ENCODE measurements at places on chromosomes 4 and X.

DNA sequence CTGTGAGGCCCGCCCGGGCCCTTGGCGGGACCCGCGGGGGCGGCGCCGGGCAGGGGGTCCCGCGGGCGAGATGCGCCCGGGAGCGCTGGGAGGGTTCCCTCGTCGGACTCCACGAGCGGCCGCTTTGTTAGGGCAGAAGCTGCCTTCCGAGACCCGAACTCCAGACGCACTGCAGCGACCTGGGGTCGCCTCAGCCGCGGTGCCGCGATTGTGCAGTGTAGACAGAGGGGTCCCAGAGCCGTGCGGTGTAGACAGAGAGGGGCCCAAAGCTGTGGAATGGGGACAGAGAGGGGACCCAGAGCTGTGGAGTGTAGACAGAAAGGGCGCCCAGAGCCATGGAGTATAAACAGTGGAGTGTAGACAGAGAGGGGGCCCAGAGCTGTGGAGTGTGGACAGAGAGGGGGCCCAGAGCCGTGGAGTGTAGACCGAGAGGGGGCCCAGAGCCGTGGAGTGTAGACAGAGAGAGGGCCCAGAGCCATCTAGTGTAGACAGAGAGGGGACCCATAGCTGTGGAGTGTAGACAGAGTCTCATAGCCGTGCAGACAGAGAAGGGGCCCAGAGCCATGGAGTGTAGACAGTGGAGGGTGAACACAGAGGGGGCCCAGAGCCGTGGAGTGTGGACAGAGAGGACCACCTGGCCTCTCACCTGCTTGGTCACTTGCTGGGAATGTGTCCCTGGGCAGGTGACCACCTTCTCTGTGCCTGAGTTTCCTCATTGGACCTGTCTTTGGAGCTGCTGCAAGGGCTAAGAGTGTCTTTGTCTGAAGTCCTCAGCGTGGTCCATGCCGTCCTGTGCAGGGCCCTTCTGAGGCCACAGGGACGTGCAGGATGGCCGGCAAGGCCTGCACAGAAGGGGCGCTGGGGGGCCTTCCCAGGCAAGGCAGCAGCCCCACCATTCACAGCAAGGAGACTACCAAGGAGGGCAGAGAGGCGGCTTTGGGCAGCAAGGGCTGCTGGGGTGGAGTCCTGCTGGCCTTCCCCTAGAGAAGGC, 875 bp downstream of the RGS12 start:
- DNase-seq: peak; percentile 34

DNA sequence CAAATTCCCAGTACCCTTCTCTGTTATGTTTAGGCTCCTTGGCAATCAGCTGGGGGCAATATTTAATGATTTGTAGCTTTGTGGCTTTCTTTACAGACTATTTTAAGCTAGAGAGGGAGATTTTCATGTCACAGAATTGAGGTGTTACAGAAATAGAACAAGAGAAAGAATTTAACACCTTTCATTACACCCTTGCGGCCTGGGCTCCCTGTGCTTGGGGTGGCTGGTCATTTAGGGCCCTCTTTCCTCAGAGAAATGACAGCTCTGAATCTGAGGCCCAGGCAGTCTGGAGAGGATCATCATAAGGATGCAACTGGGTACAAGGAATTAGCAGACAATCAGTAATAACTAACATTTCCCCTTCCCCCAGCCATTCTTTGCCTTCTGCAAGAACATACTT, 104.5 kb upstream of the INTU start:
- DNase-seq: no peak

- DNase-seq: no peak
Observed at GRCh38 chr4:88892646-88893045, 164.3 kb downstream of the FAM13A start.

- no peak for DNase-seq
Observed at GRCh38 chr4:30770812-30771211, 50.6 kb downstream of the PCDH7 start.

DNA sequence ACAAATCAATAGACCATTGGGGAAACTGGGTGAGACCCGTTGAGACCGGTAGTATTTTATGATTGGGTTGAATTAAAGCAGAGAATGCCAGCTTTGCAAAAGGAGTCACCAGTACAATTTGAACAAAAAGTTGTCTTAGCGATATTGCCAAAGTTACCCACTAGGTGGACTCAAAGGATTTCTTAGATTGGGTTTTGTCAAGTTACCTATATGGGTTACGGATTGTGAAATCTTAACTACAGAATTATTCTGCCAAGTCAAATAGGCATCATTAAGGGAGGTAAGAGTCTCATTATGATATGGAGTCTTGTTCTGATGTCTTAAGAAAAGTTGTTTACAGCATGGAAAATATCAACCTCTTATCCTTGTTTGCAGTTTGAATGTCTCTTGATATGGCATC, 15.0 kb upstream of the CT47A1 start:
- DNase-seq: no peak

DNA sequence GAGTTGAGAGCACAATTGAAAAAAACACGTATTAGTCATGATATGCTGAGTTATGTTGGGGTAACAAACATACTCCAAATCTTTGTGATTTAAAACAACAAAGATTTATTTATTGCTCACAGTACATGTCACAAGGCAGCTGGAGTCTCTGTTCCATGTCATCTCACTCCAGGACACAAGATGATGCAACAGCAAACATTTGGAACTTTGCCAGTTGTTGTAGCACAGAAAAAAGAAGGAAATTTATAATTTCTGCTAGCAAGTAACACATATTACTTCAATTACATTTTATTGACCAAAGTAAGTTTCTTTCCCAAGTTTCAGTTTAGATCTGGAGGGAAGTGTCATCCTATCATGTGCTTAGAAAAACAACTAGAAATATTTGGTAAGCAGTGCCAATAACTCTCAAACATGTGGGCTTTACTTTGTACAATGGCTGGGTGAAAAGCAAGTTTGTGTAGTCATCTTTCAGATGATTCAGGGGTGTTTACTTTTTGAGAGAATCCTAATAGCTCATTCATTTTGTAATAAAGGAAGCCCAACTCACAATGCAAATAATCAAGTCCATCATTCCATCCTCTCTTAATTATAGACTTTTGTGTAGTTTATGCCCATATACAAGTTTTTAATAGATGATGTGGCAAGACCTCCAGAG, 452.3 kb downstream of the ZIC3 start:
- no peak for DNase-seq

- no peak for DNase-seq
Observed at GRCh38 chr4:112093636-112094202, 51.5 kb upstream of the FAM241A start.

- no peak for DNase-seq
Observed at GRCh38 chrX:50770702-50771101, 43.3 kb downstream of the SHROOM4 start.

DNA sequence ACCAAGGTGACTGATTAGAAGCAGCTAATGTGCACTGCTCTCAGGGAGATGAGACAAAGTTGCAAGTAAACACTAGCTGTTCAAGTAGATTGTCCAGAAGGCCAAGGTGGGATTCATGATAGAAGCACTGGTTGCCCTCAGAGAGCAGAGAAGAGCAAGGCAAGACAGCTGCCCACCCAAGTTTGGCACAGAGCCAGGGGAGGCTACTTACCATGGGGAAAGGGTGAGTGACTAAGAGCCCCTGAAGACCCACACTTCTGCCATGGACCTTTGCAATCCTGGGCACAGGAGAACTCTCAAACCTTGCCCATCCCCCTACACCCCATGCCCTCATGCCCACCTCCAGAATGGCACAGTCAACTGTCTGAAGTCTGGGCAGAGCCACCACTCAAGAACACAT, 68.3 kb downstream of the SPIN4 start:
- DNase-seq: no peak

DNA sequence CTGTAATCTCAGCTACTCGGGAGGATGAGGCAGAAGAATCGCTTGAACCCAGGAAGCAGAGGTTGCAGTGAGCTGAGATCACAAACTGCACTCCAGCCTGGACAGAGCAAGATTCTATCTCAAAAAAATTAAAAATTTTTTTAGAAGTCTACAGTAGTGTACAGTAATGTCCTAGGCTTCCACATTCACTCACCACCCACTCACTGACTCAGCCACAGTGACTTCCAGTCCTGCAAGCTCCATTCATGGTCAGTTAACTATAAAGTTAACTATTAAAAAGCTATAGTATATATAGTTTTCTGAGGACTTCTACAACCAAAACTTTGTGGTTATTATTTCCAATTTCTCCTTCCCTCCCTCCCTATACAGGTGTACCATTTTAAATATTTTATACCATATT, 34.7 kb upstream of the NEUROG2 start:
- DNase-seq: no peak

GRCh38 chrX:86910602-86911311, 606.8 kb upstream of the KLHL4 start:
- no peak for DNase-seq

DNA sequence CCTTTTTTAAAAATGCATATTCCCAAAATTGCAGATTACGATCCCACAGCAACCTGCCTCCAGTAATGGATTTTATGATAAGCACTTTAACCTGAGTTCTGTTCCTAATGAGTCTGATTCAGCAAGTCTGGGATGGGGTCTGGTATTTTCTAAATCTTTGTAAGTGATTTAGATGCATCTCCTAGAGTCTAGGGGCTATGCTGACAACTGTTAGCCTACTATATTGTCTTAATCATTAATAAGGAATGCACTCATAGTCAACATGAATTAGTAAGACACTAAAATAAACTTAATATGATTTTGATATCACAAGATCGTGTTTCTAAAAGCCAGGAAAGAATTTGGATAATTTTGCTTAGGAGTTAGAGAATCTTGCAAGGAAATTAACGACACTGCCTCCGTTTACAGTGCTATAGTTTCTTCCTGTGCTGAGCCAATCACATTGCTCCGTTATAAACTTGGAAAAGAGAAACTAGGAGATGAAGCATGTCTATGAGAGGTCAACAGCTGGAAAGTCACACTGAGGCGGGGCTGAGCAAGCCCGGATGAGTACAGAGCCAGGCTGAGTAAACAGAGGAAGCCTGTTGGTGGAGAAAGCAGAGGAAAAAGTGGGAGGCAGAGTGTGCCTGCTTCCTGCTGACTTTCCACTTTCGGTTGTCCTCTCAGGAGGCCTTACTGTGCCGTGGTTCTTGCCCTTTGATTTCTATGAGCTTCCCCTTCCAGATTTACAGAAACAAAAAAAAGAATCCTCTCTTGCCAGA, 5.4 kb downstream of the SCARB2 start:
- DNase-seq: no peak

GRCh38 chr4:186204686-186205085, 13.3 kb downstream of the CYP4V2 start:
- no peak for DNase-seq

DNA sequence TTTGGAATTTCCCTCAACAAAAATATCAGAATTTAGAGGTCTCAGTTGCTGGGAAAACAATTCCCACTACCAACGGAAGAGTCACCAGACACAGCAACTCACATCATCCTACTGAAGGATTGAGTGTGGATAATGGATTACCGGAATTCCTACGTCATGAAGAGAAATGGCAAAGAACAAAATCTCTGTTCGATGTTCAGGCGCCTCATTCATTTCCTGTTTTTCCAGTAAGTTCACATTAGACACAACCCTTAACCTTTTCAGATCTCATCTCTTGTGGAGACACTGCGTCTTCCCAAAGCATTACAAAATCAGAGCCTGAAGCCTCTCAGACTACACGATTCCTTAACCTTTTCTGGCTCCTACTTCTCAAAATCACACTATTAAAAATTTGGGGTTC, 58.5 kb upstream of the CPEB2 start:
- no peak for DNase-seq

GRCh38 chrX:39167791-39168190, 366.5 kb downstream of the MID1IP1 start:
- DNase-seq: no peak

DNA sequence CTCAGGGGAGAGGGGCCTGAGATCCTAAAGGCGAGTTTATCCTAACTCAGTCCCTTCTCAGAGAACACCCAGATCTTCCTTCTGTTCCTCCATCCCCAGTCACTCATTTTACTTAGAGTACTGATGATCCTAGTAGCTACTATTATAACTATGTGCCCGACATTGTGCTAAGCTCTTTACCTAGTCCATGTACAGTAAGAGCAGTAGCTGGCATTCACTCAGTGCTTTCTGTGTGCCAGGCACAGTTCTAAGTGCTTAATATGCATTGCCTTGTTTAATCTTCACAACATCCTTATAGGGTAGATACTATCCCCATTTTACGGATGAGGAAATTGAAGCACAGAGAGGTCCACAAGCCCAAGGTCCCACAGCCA, 58.3 kb downstream of the FRMPD3 start:
- no peak for DNase-seq

DNA sequence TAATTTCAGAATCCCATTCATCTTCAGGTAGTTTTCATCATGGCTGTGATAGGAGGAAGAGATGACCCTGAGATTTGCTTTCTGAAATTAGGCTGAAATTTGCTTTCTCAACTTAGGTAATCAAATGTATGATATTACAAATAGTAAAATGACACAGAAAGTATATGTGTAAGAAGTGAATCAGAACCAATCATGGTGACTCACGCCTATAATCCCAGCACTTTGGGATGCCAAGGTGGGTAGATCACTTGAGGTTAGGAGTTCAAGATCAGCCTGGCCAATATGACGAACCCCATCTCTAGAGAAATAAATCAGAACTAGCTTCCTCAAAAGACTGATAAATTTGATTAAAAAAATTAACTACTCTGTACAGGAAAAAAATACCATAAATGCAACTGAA, 555.4 kb downstream of the STPG2 start:
- no peak for DNase-seq

- DNase-seq: no peak
Observed at GRCh38 chrX:79443121-79443520, 76.0 kb upstream of the ITM2A start.

DNA sequence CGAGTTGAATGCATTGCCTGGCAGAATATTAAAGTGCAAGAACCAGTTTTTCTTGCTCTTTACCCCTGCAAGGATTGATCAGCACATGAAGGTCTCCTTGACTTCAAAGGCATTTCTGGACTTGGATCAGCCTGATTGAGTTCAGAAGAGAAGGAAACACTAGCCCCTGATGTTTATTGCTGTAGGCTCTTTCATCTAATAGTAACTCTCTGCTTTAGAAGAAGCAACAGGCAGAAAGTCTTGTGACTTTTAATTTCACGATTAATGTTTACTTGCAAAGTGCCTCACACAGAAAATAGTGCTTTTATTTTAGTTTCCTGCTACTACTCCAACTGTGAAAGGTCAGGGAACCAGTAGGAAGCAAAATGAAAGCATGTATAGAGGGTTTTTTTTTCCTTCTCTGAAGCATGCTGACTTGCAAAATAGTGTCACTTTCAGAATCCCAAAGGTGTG, 69.1 kb downstream of the PCDH7 start:
- DNase-seq: no peak

- no peak for DNase-seq
Observed at GRCh38 chrX:150446995-150447394, 83.9 kb downstream of the MAMLD1 start.

GRCh38 chrX:15202454-15203177, 67.3 kb downstream of the ASB9 start:
- no peak for DNase-seq

- no peak for DNase-seq
Observed at GRCh38 chr4:7547368-7548040, 112.8 kb upstream of the PSAPL1 start.

DNA sequence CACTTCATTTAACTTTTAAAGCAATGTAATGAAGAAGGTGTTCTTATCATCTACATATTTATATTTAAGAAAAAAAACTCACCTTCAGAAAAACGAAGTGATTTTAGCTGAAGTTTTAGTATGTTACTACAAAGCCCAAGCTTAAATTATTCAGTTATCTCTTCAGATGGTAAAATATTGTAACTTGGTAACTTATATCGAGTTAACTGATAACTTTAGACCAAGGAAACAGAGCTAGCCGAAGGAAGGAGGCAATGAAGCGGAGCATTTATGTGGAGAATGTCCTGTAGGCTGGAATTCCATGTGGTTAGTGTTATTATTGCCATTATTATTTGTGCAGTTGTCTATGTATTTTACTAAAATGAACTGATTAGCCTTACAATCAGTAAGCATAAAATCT, 1102.1 kb upstream of the LCORL start:
- DNase-seq: no peak

- no peak for DNase-seq
Observed at GRCh38 chr4:20248155-20248558, 3.5 kb upstream of the SLIT2 start.
